ENCODE measurements at places on chromosomes 5 and 9.

GRCh38 chr9:79382044-79382443 lies 189.7 kb upstream of the TLE4 start:
- no peak for DNase-seq

DNA sequence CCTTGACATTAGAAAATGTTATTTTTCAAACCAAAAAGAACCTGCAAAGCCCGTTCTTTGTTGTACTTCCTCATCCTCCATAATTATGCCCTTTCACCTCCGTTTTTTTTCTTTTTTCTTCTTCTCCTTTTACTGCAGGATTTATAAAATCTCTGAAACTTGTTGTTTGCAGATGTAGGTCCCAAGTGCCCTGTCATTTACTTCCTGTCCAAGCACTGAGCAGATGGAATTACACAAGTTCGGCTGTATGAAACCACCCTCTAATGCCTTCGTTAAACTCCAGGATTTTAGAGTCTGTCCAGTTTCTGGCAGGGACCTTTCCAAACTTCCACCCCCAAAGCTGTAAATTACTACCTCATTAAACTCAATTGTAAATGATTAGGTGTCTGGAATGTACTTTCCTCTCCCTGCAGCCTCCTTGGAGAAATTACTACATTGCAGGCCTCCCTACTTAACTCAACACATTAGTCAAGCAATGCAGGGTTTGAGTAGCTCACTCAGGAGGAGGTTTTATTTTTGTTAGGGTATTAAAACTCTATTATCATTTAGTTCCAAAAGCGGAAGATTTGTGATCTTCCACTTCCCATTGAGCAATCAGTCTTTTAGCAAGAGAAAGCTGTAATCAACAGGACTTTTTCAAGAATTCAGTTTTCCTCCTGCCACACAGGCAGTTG lies 125.6 kb upstream of the LPAR1 start:
- DNase-seq = no peak

DNA sequence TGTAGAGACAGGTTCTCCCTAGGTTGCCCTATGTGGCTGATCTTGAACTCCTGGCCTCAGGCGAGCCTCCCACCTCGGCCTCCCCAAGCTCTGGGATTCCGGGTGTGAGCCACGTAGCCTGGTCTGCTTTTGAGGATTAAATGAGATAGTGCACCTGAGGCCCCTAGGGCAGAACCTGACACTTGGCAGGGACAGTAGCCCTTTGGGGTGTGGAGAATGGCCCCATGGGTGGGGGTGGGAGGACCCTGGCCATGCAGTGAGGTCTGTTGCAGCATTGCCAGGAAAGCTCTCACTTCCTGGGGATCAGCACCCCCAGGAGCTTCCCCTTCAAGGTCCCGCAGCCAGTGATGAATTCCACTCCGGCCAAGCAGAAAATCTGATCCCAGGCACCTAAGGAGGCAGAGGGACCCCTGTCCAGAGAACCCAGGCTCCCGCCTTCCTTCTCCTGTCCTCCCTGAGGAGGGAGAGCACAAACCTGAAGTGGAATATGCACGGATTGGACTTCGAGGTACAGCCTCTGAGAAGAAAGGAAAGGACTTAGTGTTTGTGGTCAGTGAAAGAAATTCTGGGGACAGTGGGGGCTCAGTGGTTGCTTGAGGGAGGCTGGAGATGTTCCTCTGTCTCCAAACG lies 73.9 kb upstream of the UNC5A start:
- no peak for DNase-seq

DNA sequence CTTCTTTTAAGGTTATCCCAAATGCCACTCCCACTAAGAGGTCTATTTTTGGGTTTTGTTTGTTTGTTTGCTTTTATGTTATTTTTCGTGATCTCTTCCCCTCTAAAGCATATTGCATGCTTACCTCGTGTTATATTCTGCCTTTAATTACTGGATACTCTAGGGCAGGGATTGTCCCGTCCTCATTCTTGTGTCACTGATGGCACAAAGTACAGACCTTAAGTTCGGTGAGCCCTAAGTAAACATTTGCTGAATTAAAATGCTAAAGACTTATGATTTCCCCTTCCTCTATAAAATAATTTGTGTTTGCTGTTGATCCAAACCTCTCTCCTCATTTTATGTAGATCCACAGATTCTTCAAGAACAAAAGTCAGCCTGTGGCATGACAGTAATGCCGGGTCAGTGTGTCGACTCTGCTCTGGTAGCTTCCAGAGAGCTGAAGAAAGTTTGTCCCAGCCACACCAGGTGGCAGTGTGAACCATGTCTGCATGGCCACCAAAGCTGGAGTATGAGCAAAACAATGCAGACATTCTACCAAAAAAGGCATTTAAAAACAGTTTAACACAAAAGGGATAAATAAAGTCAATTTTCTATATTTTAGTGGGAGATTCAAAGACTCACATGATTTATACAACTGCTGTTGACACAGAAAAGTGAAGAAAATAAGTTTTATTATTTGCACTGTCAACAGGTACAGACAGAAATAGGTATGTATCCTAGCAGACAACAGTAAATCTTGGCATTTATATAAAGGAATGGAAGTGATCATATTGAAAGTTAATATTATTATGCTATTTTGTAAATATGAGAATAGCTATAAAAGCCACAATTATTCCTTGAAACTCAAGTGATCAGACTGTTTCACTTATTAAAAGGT lies 17.9 kb upstream of the POC5 start:
- DNase-seq = no peak

DNA sequence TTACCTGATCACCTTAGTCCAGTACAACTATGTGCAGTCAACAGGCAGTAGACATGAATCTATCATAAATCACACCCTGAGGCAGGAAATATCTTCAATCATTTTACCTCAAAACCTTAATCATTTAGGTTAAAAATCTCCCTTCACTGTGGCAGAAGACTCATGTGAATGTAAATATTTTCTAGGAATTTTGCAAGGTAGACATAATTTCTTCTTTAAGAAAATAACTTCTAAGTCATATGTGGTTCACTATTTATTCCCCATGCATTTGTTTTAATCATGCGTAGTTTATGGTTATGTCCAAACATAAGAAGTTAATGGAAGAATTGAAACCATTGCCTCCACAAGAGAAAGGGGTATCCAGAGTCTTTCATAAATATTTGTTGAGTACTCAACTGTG lies 97.0 kb downstream of the HMHB1 start:
- DNase-seq = no peak

DNA sequence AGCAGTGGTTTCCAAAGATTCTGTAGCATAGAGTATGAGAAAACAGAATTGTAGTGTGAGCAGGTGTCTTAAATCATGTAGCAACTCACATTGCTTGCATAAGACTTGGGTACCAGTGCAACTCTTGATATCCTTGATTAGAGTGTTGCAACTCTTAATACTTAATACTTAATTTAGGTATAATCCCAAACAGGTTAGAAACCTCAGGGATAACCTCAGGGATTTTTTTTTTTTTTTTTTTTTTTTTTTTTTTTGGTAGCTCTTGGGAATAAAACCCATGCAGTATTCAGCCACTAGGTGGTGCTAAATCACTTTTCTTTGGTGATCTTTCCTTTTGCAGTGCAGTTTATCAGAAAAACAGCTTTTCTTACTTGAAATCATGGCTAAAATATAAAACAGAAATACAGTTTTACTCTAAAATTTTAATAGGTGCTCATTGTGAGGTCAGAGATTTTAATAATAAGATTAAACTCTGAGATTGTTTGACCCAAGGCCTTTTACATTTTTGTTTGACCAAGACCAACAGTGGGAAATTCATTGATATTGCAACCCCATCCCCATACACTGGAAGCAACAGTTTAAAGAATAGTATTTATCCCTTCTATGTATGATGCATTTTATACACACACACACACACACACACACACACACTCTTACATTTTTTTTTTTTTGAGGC lies 55.3 kb downstream of the ERAP1 start:
- DNase-seq = no peak

GRCh38 chr5:120512068-120512467 lies 48.0 kb downstream of the PRR16 start:
- no peak for DNase-seq

- no peak for DNase-seq
Observed at GRCh38 chr5:96014395-96014794, 52.7 kb upstream of the ELL2 start.

- DNase-seq = no peak
Observed at GRCh38 chr9:122923947-122924346, 7.4 kb downstream of the ZBTB26 start.

GRCh38 chr5:172835290-172835993 lies 1.4 kb downstream of the ERGIC1 start:
- DNase-seq = no peak

GRCh38 chr9:83266331-83266665 lies 203.4 kb upstream of the RASEF start:
- DNase-seq = no peak

- peak; percentile 58 for DNase-seq
Observed at GRCh38 chr5:123512611-123513461, 859 bp downstream of the CSNK1G3 start.

DNA sequence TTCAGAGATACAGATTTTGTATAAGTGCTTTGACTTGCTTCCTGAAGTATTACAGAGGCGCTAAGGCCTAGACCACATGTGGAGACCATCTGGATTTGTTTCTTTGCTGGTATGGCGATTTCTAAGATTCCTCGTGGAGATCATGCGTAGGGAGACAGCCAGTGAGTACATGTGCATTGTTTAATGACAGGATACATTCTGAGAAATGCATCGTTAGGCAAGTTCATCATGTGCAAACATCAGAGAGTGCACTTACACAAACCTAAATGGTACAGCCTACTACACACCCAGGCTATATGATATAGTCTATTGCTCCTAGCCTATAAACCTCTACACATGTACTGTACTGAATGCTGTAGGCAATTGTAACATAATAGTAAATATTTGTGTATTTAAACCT lies 16.5 kb upstream of the CEP120 start:
- DNase-seq = no peak

- no peak for DNase-seq
Observed at GRCh38 chr5:36938129-36938528, 61.6 kb downstream of the NIPBL start.

DNA sequence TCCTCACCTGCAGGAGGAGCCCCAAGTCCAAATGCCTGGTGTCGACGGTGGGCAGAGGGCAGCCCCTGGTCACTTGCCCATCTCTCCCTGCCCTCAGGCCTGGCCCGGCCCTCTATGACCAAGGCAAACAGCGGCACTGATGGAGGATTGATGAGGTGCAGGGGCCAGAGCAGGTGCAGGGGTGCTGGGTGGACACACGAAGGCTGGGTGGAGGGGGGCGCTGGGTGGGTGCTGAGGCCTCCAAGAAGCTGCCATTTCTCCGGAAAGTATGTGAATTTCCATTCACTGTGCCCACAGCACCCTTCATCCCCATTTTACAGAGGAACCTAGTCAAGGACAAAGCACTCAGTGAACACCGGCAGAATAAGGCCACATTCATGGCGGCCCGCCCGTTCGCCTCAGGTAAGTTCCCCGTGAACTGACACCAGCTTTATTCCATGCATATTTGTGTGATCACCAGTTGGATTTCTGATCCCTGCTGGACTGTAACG lies 143.8 kb upstream of the PPP1R26 start:
- peak; percentile 44 for DNase-seq

GRCh38 chr5:127887282-127887681 lies 184.1 kb downstream of the CCDC192 start:
- no peak for DNase-seq

GRCh38 chr5:55159763-55160492 lies at the start of gene GPX8:
GPX8 (plus strand) TSS chr5:55160171; CDS start chr5:55160193, 22 bp downstream.
- no peak for DNase-seq

DNA sequence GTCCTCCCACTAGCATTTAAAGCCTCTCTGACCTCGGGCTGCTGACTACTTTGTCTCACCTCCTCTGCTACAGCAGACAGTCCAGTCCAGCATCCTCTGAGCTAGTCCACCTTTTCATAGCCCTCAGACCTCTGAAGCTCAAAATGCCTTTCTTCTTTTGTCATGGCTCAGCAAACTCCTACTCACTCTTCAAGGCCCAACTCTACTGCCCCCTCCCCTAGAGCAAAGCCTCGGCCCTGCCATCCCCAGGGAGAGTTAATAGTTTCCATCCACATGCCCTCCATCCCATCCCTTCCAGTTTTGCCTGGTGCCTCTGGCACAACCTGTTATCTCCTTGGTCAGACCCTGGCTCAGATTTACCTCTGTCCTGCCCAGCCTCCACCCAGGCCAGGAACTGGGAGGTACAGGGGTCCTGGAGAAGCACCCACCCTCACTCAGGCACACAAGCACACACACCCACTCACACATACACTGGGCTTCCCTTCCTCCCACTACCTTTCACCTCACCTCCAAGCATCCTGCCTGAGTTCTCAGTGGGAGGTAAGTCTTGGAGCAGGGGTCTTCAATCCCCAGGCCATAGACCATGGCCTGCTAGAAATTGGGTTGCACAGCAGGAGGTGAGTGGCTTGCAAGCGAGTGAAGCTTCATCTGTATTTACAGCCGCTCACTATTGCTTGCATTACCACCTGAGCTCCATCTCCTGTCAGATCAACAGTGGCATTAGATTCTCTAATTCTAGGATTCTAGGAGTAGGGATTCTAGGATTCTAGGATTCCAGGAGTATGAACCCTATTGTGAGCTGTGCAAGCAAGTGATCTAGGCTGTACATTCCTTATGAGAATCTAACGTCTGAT lies 18.1 kb downstream of the PDLIM4 start:
- DNase-seq = no peak

DNA sequence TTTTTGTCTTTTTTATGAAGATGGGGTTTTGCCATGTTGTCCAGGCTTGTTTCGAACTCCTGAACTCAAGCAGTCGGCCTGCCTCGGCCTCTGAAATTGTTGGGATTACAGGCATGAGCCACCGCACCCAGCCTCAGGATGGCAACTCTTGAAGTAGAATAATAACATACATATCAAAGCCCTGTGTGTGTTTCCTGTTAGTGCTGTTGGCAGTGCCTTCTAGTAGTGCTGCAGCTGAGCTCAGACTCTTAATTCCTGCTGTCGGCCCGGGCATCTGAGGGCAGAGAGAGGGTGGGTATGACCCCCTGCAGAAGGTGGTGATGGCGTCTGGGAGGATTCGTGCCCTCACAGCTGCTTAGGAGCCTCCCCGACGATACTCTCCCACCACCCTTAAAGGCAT lies 227.2 kb downstream of the PDZD2 start:
- no peak for DNase-seq

Measured in right cardiac atrium (tissue), 5 donors.